Motor neuron (in vitro differentiated cells): ENCODE measurements at places on chromosomes 13 and 19. TPM values are rescaled to one million over a fixed set of nuclear protein-coding genes. Genes with fewer than 3 reads are reported as not detected.

Gene CD70
- 4.6 and 6.0 TPM in 2 replicates for total RNA-seq

Gene CELF5
- 0.18 and 2.0 TPM in 2 replicates for total RNA-seq

Gene KASH5
- 1.8 and 2.7 TPM in 2 replicates for total RNA-seq

Gene APOC4
- not detected in 2 replicates for total RNA-seq

Gene FFAR3
- total RNA-seq = 0.18 TPM in 1 of 2 replicates, not detected in the other

Gene ZNF135
- 3.5 and 3.6 TPM in 2 replicates for total RNA-seq

Gene OR7C1
- 1.6 and 1.7 TPM in 2 replicates for total RNA-seq

Gene ZNF560
- 0.09 TPM in 1 of 2 replicates, not detected in the other for total RNA-seq

Gene DENND1C
- total RNA-seq = 0.07 and 0.37 TPM in 2 replicates

Gene NCAN
- 16.8 and 17.5 TPM in 2 replicates for total RNA-seq

Gene TMEM272
- total RNA-seq = 0.18 and 0.21 TPM in 2 replicates

Gene VAV1
- not detected in 2 replicates for total RNA-seq

Gene RNF225
- 0.45 TPM in 1 of 2 replicates, not detected in the other for total RNA-seq

DNA sequence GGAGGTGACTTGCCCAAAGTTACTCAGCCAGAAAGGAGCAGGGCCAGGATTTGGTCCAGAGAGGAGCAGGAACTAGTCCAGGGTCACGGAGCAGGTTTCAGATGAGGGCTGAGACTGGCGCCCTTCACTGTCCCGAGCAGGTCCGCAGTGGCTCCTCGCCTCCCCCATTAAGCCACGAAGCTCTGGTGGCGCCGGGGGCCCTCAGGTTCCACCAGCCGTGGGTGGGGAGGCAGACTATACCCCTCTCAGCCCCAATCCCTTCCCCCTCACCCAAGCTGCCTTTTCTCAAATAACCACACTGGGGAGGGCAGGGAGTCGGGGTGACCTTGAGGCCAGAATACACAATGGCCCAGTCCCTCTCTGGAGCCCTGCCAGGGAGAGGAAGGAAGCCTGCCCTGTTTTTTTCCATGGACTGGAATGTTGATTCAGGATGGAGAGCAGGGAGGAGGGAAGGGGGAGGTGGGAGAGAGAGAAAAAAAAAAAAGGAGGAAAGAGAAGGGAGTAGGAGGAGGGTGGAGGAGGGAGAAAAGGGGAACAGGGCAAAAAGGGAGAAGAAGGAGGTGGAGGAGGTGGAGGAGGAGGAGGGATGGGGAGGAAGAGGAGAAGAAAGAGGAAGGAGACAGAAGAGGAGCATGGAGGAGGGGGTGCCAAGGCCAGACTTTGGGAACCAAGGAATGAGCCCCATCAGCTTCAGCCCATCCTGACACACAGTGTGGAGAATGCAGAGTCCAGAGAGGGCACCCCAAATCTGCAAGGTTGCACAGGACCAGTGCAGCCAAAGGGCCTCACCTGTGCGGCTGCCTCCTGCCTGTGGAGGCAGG is 19.7 kb downstream of the CEACAM16 start:
- ATAC-seq = peak; percentile 47

DNA sequence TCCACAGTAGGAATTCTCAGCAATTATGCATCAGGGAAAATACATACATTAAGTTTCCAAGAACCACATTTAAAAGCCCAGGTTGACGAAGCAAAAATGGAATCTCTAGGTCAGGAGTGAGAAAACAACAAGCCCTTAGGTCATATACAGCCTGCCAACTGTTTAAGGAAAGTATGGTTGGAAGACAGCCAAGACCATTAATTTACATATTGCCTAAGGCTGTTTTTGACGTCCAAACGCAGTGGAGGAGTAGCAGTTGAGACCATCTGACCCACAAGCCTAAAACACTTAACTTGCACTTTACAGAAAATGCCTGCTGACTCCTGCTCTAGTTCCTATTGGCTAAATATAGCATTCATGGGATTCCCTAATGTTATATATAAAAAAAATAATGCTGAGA is 299.0 kb downstream of the ITGBL1 start:
- peak; percentile 96 for ATAC-seq

- ATAC-seq = peak; percentile 30
Observed at GRCh38 chr19:50328873-50329145, 368 bp downstream of the KCNC3 start.

GRCh38 chr13:95455782-95456181 is 96.7 kb upstream of the CLDN10 start:
- ATAC-seq = no peak

DNA sequence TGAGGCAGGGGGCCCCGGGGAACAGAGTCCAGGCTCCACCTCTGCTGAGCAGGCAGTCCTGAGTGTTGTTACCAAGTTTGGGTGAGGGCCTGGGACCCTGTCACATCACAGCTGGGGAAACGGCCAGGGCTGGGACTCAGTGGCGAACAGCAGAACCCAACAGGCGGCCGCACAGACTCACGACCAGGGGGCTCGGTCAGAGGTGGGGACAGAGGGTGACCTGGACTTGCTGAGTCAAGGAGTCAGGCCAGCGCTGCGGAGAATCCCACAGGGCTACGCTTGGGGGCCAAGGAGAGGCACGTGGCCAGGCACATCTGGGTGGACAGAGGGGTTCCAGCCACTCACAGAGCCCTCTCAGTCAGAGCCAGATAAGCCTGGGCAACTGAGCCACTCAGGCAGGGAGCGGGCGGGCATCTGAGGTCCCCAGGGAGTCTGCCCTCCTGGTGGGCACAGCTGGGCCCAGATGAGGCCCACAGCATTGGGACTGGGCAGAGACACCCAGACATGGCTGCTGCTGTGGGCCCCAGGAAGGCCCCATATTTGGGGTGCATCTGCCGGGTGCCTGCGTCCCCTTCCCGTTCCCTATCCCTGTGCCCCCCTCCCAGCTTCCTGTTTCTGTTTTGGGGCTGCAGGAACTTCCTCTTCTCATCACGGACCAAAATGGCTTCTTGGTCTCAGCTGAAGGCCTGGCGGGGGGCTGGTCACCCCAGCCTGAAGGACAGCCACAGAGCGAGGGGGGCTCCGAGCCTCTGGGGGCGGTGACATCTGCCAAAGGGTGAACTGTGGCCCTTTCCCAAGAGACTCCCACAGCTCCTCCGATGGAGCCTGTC is 34.0 kb downstream of the CEBPA start:
- no peak for ATAC-seq

DNA sequence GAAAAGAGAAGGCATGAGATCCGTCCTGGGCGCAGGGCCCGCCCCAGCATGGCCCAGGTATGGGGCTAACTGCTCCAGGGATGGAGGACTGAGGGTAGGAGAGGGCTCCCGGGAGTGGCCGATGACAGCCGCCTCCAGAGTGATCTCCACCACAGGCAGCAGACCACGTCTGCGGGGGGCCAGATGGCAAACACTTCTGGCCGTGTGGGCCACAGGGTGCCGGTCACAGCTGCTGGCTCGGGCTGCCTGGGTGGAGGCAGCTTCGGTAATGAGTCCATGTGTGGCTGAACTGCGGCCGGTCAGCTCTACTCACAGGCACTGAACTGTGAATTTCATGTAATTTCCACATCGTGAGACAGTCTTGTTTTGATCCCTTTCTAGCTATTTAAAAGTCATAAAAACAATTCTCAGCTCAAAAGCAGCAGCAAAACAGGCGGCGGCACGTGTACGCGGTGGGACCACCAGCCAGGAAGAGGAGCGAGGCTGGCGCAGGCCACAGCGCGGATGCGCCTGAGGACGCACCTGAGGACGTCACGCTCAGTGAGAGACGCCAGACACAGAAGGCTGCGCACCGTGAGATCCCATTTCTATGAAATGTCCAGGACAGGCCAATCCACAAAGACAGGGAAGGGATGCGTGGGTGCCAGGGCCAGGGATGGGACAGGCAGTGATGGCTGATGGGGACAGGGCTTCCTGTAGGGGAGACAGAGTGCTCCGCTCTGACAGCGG is 4.0 kb downstream of the LSM7 start:
- no peak for ATAC-seq

DNA sequence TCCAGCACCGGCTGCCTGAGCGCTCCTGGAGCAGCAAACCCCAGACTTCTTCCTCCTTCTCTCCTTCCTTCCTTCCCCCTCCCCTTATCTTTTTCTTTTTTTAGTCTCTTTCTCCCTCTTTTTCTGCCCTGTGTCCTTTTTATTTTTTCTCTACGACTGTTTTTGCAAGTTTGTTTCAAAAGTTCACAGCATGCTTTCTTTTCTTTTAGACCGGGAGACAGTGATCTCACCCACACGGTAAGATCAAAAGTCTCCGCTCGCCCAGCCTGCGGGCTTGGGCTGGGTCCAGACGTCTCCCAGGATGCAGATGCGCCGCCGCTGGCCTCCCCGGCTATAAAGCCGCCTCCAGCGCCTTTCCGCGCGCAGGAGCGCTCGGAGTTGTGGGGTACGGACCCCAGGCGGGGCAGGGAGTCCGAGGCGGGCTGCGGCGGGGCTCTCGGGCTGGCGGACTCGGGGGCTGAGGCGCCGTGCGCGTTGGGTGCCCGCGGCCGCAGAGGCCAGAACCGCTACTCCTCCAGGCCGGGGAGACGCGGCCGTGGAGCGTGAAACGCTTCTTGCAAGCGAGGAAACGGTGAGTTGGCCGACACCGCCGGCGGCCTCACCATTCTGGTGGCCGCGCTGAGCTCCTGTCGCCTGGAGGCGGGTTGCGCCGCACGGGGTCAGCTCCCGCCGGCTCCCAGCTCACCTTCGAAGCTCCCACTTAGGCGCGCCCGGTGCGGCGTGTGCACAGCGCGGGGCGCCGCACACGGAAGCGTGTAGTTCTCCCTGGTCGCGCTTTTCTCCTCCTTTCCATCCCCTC is 2.0 kb upstream of the TSHZ3 start:
- peak; percentile 14 for ATAC-seq

DNA sequence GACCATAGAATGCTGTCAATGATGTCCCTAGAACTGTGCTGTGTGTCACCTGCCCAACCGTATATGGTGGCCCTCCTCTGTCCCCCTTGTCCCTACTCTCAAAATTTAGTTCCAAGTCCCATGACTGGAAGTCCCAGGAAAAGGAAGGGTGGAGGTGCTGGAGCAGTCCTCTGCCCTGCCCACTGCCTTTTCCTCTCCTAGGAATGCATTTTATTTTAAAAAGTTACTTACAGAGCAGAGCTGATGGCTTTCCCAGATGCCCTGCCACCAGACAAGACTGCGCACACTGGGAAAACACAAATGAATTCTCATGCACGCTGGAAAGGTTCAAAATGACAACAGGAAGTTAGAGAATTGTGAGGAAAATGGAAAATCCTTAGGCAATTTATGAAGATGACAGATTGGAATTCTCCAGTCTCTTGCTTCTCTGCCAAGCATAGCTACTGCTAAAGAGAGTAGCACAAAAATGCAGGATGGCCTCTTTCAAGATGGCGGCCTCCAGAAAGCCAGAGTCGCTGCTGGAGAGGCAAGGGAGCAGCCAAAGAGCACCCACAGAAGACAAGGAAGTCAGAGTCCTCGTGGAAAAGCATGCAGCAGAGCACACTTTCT is 117.1 kb upstream of the TSC22D1 start:
- no peak for ATAC-seq

DNA sequence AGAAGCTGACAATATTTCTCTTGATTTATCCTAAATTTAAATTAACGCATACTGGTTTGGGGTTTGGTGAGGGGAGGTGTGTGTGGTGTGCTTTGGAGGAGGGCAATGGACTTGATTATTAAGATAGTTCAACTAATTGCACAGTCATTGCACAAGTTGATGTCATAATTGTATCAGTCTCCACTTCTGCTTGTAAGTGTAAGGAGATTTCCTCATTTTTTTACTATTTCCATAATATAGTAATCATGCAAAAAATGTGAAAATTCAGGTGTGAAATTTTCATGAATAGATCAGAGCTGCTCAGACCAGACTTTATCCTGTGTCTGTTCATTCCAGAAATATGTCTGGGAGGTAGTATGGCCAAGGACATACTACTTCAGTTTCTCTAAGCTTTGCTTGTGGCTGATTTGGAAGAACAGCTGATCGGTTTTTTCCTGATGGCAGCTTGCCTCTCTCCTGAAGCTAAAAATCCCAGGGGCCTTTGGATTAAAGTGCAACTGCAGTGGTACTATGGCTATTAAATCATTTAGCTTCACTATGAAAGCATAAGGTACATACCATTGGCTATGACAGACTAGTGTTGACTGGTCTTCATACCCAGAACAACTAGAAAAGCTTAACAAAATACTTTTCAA is 201.8 kb upstream of the MIR17HG start:
- no peak for ATAC-seq

DNA sequence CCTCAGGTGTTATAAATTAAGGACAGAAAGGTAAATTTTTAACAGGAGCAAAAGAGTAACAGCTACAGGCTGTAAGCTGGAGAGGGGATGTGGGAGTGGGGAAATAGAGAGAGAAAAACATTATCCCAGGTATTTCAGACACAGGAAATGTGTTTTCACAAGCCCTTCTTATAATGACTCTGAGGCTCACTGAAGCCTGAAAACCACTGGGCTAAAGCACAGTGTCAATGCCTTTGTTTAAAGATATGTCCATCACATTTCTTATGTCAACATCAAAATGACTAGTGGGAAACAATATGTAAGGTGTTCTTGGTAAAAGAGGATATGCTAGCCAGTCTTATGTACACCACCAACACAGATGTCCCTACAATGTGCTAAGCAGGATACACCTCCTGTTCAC is 365.9 kb downstream of the FGF14 start:
- ATAC-seq = no peak

DNA sequence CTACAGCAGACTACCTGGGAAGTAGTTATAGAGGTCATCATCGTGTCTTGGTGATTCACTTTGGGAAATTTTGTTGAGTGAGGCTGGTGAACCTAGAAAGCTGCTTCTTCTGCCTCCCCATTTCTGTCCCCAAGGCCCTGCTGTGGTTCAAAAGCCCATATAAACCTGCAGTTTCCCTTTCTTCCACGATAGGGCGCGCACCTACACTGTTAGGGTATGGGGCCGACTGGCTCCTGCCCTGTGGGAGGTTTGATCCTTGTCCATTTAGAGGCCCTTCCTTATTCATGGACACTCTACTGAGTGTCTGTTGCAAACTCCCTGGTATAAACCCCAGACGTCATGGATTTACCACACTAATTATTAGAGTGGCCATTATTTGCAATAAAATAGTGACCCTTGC is 191.8 kb downstream of the GGACT start:
- no peak for ATAC-seq

- ATAC-seq = no peak
Observed at GRCh38 chr19:11338569-11339253, 746 bp downstream of the RAB3D start.

DNA sequence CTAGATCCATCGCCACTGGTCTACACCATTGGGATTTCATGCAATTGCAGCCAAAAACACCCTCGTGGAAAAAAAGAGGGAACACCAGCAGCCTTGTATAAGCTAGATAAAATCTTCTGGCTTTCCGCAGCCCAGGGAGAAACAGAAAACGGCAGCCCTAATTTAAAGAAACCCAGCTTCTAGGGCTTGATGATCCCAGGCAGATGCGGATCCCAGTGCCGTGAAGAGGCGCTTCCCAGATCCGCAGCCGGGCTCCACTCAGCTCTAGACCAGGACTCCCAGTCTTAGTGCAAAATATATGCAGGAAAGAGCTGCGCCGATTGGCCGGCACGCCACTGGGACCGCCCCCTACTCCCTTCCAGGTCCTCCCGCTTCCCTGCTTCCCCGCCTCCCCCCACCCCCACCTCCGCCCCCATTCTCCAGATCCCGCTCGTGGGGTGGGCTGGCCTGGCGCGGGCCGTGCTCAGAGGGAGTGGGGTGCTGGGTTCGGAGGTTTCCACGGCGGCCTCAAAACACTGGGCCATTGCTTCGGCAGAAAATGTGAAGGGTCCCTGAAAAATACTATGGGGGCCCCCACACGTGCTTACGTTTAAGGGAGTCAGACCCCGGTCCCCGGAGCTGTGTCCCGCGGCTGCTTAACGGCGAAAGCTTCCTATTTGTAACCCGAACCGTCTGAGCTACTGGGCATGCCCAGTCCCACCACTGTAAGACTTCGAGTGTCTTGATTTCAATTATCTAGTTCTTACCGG is 63.1 kb downstream of the SERP2 start:
- ATAC-seq = peak; percentile 87

GRCh38 chr19:50173127-50173526 is 10.0 kb upstream of the IZUMO2 start:
- ATAC-seq = no peak

- ATAC-seq = no peak
Observed at GRCh38 chr19:4704317-4704673, 19.3 kb downstream of the DPP9 start.
